ENCODE measurements at places on chromosomes 11 and 22. TPM values are rescaled to one million over a fixed set of nuclear protein-coding genes. Genes with fewer than 3 reads are reported as not detected.

Gene INS
- not detected for total RNA-seq

Gene UQCR10
- 61.1 TPM for total RNA-seq

Gene SMIM35
- total RNA-seq: not detected

Gene SLC25A45
- total RNA-seq: 1.3 TPM

Gene SYT8
- total RNA-seq: not detected

Gene TNNI2
- not detected for total RNA-seq

Gene CCDC117
- 15.9 TPM for total RNA-seq
